ENCODE measurements at places on chromosomes 5 and 9.

- DNase-seq: no peak
These were observed 11.7 kb upstream of the AQP3 start for GRCh38 chr9:33459115-33459514.

- DNase-seq: no peak
These were observed 42.6 kb upstream of the KIF2A start for GRCh38 chr5:62263401-62263800.

DNA sequence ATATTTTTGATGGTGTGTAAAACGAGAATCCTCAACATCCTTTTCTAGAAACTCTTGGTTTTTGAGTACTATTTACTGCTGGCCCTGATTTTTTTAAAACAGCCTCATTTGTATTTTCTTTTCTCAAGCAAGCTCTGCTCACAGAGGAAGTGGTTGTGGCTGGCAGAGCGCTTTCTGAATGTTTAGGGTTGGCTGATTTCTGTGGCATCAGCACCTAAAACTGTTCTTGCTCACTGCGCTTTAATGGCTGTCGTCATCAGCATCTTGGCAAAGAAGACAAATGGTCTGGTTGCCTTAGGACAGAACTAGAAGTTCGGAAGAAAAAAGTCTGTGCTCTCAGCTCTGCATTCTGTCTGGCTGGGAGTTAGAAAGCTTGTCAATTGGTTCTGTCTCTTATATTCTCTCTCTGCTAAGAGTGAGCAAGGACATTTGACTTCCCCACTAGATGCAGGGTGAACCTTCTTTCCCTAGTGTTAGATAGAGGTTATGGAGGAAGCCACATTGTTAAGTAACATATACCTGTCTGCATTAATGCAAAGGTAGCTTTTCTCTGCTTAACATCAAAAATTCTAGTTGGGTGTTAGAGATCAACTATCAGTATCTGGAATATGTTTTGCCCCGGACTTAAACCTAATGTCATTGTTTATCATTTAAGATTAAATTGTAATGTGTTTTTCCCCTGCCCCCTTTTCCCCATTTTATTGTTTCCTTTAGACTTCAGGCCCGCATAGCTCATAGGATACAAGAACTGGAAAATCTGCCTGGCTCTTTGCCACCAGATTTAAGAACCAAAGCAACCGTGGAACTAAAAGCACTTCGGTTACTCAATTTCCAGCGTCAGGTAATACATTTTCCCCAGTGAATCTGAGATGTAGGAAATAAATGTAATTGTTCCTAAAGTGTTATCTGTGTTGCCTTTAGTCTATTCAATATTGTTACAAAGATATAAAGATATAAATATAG lies 39.0 kb downstream of the SMARCA2 start:
- peak; percentile 27 for DNase-seq

- DNase-seq: no peak
These were observed 175.6 kb downstream of the TMEM161B start for GRCh38 chr5:88092958-88093605.

DNA sequence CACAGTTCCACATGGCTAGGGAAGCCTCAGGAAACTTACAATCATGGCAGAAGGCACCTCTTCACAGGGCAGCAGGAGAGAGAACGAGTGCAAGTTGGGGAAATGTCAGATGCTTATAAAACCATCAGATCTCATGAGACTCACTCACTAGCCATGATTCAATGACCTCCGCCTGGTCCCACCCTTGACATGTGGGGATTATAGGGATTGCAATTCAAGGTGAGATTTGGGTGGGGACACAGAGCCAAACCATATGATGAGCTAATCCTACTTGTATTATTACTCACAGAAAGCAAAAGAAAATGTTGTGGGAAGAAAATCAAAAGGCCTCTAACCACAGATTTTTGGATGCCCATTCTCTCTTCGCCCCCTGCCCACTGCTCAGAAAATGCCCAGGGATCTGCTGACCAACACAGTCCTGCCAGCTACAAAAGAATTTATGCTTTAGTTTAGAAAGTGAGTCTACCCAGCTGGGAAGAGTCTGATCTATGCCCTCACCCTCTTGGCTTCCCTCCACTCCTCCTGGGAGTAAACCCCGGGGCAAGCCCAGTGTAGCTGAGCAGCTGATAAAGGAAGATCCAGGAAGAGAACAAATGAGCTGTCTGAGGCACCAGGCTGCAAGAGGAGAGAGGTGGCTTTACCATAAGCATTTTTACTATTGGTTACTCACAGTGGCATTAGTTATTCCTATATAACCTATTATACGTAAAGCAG lies 53.1 kb downstream of the RNF130 start:
- DNase-seq: no peak

DNA sequence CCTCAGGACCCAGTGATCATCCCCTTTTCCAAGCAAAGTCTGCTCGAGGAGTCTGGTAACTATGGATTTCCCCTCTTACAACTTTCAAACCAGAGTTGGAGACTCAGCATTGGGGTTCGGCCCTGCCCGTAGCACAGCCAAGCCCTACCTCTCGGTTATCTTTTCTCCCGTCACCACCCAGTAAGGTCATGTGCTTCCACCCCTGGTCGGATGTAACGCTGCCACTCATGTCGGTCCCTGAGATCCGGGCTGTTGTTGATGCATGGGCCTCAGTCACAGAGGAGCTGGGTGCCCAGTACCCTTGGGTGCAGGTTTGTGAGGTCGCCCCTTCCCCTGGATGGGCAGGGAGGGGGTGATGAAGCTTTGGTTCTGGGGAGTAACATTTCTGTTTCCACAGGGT lies 1.2 kb downstream of the GALT start:
- no peak for DNase-seq

GRCh38 chr9:110520120-110520701 lies 59.3 kb downstream of the SVEP1 start:
- no peak for DNase-seq

GRCh38 chr5:147935032-147935431 lies 28.7 kb upstream of the C5orf46 start:
- DNase-seq: no peak

GRCh38 chr9:91248707-91249106 lies 113.0 kb downstream of the AUH start:
- no peak for DNase-seq

DNA sequence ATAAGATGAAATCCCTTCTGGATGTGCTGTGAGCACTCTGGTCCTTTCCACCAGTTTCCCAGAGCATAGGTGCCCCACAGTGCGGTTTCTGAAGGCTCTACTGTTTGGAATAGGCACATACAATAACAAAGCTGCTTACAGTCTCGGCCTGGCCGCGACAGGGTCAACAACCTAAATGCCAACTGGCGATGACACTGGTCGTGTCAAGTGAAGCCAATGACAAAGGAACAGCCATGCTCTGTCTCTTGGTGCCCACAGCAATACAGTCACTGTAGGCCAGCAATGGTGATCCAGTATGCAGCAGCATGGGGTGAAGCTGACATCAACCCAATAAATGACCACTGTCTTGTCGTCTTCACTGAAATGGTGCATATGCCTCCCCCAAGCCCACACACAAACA lies 47.8 kb upstream of the EQTN start:
- no peak for DNase-seq

GRCh38 chr5:6833406-6833805 lies 120.2 kb downstream of the TENT4A start:
- DNase-seq: no peak

DNA sequence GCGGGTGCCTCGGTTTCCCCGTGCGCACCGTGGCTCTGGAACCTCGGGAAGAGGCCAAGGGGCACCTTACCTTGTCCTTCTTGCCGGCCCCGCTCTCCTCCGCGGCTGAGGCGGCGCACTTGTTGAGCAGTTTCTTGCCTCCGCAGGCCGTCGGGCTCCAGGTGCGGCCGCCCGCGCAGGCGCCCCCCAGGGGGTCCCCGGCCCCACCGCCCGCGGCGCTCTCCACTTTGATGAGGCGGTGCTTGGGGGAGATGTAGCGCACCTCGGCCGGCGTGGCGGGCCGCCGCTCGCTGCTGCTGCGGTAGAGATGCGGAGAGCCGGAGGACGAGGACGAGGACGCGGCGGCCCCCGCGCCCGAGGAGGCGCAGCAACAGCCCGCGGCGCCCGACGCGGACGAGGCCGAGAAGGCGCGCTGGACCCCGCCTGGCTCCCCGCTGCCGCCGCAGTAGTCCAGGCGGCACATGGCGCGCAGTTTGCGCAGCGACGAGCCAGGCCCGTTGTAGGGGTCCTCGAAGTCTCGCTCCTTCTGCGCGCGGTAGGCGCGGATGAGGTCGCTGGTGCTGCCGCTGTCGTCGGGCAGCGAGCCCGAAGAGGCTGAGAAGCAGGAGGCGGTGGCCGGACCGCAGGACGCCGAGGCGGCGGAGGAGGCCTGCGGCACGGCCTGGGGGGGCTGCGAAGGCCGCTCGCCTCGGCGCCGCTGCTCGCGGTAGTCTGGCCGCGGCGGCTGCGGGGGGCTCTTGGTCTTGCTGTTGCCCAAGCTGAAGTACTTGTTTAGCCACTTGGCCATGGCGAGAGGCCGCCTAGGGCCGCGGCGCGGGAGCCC lies 957 bp downstream of the SHB start:
- DNase-seq: no peak

DNA sequence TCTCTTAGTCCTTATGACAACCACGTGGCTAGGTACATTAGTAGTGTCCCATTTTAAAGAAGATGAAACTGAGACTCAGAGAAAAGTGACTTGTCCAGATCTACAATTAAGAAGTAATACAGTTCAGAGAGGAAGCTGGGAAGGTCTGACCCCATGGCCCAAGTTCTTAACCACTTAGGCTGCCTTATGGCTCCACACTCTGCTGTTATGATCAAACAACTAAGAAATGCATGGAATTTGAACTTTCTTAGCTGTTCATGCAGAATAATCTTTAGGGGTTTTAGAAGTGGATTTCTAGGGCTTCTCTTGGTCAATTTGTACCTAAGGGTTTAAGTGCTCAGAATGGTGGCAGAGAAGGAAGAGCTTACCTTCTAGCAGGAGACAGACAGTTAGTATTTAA lies 128.0 kb upstream of the MSX2 start:
- DNase-seq: no peak

- no peak for DNase-seq
These were observed 1.6 kb downstream of the ELL2 start for GRCh38 chr5:95959888-95960666.

DNA sequence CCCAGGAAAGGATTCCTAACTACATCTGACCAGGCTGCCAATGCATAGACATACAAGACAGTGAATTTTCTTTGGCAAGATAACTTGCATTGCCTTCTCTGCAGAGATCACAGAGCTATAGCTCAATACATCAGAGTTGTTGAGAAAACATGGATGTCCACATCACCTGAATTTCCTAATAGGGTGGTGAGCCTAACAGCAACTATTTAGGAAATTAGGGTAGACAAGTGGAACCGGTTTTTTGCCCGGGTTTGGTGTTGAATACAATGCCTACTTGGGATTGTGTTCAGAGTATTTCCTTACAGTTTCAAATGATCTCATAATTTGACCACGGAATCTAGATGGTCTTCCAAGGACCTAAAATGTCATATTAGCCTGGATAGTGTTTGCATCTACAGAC lies 262.7 kb downstream of the KIF4B start:
- DNase-seq: no peak

- DNase-seq: no peak
These were observed 17.2 kb downstream of the NDST1 start for GRCh38 chr5:150525163-150525562.

DNA sequence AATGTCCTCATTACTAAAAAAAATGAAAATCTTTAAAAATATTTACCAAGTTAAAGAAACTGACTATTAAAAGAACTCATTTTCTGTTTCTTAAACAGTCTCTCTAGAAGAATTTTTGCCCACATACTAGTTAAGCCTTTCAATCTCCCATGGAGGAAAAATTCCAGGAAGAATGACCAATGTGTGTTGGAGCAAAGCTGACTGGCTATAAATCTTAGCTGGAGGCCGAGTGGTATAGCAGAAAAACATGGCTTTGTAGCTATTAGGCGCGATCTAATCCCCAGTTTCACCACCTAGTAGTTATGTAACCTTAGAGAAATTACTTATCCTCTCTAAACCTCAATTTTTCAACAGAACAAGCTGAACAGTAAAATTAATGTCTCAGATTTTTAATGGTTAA lies 135.5 kb upstream of the PRLR start:
- DNase-seq: no peak

DNA sequence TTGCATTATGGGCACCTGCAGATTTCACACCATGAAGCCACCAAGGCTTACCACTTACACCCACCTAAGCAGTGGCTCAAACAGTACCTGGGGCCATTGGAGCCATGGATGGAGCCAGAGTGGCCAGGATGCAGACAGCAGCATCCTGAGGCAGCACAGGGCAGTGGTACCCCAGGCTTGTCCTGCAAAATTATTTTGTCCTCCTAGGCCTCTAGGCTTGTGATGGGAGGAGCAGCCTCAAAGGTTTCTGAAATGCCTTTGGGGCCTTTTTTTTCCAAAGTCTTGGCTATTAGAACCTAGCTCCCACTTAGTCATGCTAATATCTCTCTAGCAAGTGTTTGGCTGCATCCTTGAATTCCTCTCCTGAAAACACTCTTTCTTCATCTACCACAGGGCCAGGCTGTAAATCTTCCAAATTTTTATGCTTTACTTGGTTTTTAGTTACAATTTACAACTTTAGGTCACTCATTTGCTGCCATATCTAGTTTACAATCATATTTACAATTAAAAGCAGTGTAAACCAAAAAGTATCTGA lies 15.7 kb downstream of the TMC1 start:
- DNase-seq: no peak

GRCh38 chr9:125532412-125532811 lies 174.6 kb downstream of the MAPKAP1 start:
- no peak for DNase-seq

DNA sequence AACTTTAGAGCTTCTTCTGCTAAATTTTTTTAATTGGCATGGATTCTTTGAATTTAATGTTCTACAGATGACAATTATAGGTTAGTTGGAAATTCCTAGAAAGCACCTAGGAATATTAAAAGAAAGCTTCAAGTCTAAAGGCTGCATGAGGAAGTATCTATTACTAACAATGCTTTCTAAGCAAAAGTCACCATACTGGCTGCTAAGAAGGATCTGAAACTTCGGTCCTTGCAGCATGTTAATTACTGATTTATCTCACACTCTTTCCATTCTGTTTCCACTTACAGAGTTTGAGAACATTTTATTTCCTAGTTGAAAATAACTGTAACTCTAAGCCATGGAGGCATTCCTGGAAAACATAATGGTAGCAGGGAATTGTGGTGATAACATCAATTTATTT lies 8.4 kb downstream of the SEMA6A start:
- no peak for DNase-seq

- no peak for DNase-seq
These were observed 159.2 kb upstream of the ALDH1B1 start for GRCh38 chr9:38233343-38233742.

DNA sequence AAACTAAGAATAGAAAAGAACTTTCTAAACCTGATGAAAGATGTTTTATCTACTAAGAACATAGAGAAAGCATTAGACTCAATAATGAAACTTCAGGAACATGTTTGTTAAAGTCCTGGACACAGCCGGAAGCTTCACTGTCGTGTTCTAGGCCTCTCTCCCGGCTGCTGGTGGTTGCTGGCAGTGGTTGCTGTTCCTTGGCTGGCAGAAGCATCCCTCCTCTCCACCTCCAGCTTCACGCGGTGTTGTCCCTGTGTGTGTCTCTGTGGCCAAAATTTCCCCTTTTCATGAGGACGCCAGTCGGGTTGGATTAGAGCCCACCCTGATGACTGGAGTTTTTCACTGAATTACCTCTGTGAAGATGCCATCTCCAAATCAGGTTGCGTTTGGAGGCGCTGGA lies 6.5 kb upstream of the MED10 start:
- DNase-seq: no peak

GRCh38 chr9:12819436-12820185 lies 44.8 kb downstream of the LURAP1L start:
- DNase-seq: no peak

- DNase-seq: no peak
These were observed 66.9 kb downstream of the SEMA4D start for GRCh38 chr9:89430995-89431394.

GRCh38 chr9:85055506-85056202 lies 386.1 kb downstream of the NTRK2 start:
- no peak for DNase-seq

All from stimulated activated CD4-positive, alpha-beta T cell treated with anti-CD3 and anti-CD28 coated beads, TNF-alpha, amount 100 ng/mL, for 1 hour (primary cell).